Aorta (tissue), 5 donors: ENCODE measurements at places on chromosomes 6 and 20. TPM values are rescaled to one million over a fixed set of nuclear protein-coding genes. Genes with fewer than 3 reads are reported as not detected.

Gene KIFC1
- 2.0 TPM for total RNA-seq

GRCh38 chr6:12751694-12752325 is 35.2 kb downstream of the PHACTR1 start:
- DNase-seq = peak; percentile 61
- H3K27me3 ChIP-seq = no peaks in the 10 kb centered on the region
- H3K4me3 ChIP-seq = no peak overlapping the region

Gene ELOVL4
- 2.4 TPM for total RNA-seq

Gene OR2H2
- total RNA-seq = not detected

DNA sequence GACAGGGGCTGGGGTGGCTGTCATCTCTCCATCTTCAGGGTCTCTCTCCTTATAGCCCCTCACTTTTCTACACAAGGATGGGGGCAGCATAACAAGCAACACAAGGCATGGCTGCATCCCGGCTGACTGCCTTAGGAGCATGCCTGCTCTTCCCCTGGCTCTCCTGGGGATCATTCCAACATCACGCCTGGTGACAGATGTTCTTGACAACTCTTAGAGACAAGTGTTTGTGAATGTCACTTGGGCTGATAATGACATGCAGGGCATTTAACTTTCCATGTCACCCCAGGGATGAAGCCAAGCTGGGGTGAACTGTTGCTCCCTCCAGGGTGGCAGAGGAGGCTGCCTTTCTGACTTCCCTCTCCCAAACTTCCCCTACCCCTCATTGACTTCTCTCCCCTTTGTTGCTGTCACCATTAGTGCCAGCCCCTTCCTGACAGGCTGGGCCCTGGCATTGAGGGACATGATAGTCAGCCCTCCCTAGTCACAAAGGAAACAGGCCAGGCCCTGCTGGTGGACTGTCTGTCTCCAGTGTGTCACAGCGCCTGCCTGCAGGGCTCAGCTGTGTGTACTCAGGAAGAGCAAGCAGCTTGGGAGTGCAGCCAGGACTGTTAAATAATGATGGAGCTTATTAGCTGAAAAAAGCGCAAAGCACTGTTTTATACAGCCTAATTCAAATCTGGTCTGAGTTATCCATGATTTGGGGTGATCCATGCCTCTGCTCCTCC is 161.8 kb downstream of the LRFN2 start:
- no peak overlapping the region for H3K27ac ChIP-seq
- H3K27me3 ChIP-seq = no peaks in the 10 kb centered on the region
- H3K4me1 ChIP-seq = no peaks in the 10 kb centered on the region
- DNase-seq = no peak
- no peaks in the 10 kb centered on the region for H3K36me3 ChIP-seq

GRCh38 chr6:169263374-169263773 is 9.7 kb upstream of the THBS2 start:
- no peaks in the 10 kb centered on the region for H3K27me3 ChIP-seq
- no peak overlapping the region for H3K4me3 ChIP-seq
- no peaks in the 10 kb centered on the region for H3K36me3 ChIP-seq
- H3K27ac ChIP-seq = no peak overlapping the region
- DNase-seq = peak; percentile 33

GRCh38 chr20:4781211-4781610 is 59.5 kb downstream of the PRND start:
- H3K4me1 ChIP-seq = no peaks in the 10 kb centered on the region
- H3K36me3 ChIP-seq = no peaks in the 10 kb centered on the region
- H3K4me3 ChIP-seq = no peak overlapping the region
- no peak overlapping the region for H3K27ac ChIP-seq
- no peak for DNase-seq

- H3K36me3 ChIP-seq = no peaks in the 10 kb centered on the region
- H3K27ac ChIP-seq = no peak within 1 kb of the TSS
- DNase-seq = no peak
- no peaks in the 10 kb centered on the region for H3K27me3 ChIP-seq
Observed at GRCh38 chr6:30075094-30075789, at the start of gene RNF39. Gene RNF39, minus strand, starts transcription at chr6:30075769. Its CDS starts 184 bp downstream, at chr6:30075585.

Gene RSPH4A
- total RNA-seq = 0.48 TPM

Gene SUMO4
- 6.9 TPM for total RNA-seq

DNA sequence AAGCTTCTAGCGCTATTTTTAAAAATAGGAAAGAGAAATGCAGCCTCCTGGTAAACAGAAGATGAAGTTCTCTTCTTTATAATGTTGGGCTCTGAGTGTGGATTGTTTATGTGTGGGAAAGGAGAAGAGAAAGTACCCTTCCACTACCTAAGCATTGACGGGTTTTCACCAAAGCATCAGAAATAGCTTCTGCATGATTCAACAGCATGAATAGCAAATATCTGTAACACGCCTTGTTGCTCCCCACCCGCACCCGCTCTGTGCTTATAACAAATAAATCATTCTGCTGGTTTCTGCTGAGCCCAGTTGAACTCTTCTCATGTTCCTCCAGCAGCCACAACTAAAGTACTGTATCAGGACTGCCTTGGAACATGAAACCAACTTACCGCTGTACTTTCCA is 20.7 kb downstream of the TXLNB start:
- DNase-seq = no peak
- no peaks in the 10 kb centered on the region for H3K36me3 ChIP-seq

Gene MYH7B
- 0.88 TPM for total RNA-seq

DNA sequence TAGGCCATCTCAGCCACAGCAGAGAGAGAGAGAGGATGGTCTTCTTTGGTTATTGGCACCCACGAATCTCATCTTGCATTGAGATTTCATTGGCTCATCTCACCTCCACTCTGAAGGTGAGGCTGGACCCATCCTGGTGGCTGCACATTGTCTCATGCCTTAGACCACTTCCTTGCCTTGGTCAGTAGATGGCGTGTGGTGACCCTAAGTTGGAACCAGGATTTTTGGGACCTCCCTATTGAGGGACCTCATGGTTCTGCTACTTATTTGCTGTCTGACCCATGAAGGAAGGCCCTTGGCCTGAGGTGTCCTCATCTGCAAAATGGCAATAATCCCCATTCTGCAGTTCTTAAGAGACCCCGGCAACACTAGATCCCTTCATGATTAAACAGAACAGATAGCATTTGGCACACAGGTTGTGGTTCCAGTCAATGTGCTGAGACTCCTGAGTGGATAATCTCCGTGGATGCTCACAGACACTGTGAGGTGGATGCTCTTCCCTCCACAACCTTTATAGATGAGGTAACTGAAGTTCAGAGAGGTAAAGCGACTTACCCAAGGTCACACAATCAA is 21.5 kb upstream of the AAR2 start:
- H3K36me3 ChIP-seq = peaks cover 3% of the 10 kb centered on the region
- H3K4me3 ChIP-seq = no peak overlapping the region
- H3K27me3 ChIP-seq = no peaks in the 10 kb centered on the region
- H3K27ac ChIP-seq = no peak overlapping the region
- H3K4me1 ChIP-seq = no peaks in the 10 kb centered on the region

Gene WDR27
- total RNA-seq = 30.0 TPM

Gene IL17F
- not detected for total RNA-seq

DNA sequence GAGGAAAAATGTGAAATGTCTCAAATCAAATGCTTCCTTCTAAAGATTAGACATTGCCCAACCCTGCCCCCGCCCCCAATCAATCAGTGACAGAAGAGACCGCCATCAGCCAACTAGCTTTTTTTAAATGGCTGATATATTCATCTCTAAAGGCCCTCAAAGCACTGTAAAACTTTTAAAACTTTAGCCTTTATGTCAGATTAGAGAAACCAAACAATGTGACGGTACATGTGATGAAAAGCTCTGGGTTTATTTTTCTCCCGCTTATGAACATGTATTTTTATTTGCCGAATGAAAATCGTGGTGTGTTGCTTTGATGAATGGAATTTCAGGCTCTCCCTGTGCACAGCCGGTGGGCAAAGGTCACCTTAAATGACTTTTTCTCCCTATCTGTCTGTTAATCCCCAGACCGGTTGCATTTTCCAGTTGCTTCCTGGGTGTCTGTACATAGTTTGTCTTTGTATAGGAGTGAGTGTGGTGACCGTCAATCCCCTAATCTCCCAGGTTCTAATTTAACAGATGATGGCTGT is 38.5 kb downstream of the TBC1D7 start:
- no peaks in the 10 kb centered on the region for H3K36me3 ChIP-seq
- no peak for DNase-seq
- H3K27ac ChIP-seq = peak overlapping the region; percentile 27
- H3K4me1 ChIP-seq = no peaks in the 10 kb centered on the region
- no peaks in the 10 kb centered on the region for H3K27me3 ChIP-seq

GRCh38 chr20:44861531-44862006 is 23.9 kb upstream of the YWHAB start:
- no peaks in the 10 kb centered on the region for H3K27me3 ChIP-seq
- peaks cover 5% of the 10 kb centered on the region for H3K4me1 ChIP-seq
- DNase-seq = peak; percentile 83
- H3K36me3 ChIP-seq = no peaks in the 10 kb centered on the region

DNA sequence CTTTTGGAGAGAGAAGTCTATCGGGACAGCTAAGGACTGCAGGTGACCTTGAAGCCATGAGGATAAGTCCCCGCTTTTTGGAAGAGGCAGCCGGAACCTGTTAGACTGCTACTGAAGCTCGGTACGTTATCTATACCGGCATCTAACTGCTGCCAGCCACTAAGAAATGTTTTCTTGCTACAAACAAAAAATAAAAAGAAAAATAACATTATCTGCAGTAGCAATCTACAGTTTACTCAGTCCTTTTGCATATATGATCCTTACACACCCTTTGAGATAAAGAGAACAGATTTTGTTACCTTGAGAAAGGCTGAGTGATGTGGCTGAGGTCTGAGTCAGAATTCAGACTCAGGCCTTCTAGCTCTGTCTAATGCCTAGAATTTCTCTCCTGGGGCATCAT is 314.6 kb downstream of the CDH26 start:
- no peaks in the 10 kb centered on the region for H3K27me3 ChIP-seq
- no peak for DNase-seq
- H3K36me3 ChIP-seq = no peaks in the 10 kb centered on the region
- H3K4me1 ChIP-seq = no peaks in the 10 kb centered on the region
- no peak overlapping the region for H3K4me3 ChIP-seq
- H3K27ac ChIP-seq = no peak overlapping the region

GRCh38 chr6:1113916-1114540 is 197.9 kb upstream of the FOXQ1 start:
- H3K4me3 ChIP-seq = no peak overlapping the region
- H3K27ac ChIP-seq = no peak overlapping the region
- H3K36me3 ChIP-seq = no peaks in the 10 kb centered on the region
- no peaks in the 10 kb centered on the region for H3K4me1 ChIP-seq

- H3K27me3 ChIP-seq = no peaks in the 10 kb centered on the region
- no peak overlapping the region for H3K4me3 ChIP-seq
- no peak for DNase-seq
- no peaks in the 10 kb centered on the region for H3K36me3 ChIP-seq
- H3K4me1 ChIP-seq = no peaks in the 10 kb centered on the region
Observed at GRCh38 chr6:110530671-110531070, 54.3 kb upstream of the SLC22A16 start.

Gene PDYN
- total RNA-seq = not detected

DNA sequence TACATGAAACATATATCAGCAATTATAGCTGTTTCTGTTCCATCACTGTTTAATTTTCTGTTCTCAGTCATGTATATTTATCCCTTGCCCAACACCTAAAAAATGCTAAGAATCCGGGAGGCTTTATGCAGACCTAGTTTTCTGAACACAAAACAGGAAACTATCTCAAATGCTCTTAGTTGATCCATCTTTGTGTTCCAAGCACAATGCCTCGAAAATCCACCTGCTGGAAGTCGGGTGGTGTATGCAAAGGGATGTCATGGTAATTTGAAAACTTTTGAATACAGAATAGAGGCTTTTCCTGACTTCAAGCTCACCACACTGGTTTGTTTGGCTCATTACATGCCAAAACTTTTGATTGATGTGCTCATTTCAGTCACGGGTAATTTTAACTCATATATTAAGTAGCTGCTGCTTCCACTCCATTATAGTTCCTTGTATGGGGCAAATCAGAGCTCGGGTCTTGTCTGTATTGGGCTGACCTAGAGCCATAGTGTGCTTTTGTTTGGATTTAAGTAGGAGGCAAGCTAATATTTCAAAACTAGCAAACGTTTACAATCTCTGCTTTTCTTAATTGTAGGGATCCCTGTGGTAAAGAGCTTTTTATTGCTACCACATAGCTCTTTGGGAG is 646.5 kb upstream of the EPHA7 start:
- no peaks in the 10 kb centered on the region for H3K4me1 ChIP-seq
- no peak overlapping the region for H3K4me3 ChIP-seq
- no peak for DNase-seq
- H3K36me3 ChIP-seq = no peaks in the 10 kb centered on the region
- no peak overlapping the region for H3K27ac ChIP-seq

Gene ID1
- 170 TPM for total RNA-seq

- DNase-seq = no peak
- H3K36me3 ChIP-seq = no peaks in the 10 kb centered on the region
- no peaks in the 10 kb centered on the region for H3K27me3 ChIP-seq
- H3K27ac ChIP-seq = no peak overlapping the region
Observed at GRCh38 chr6:129181001-129181400, 298.1 kb downstream of the LAMA2 start.

Gene RNF146
- total RNA-seq = 65.2 TPM

- H3K4me3 ChIP-seq = no peak overlapping the region
- no peak for DNase-seq
- H3K4me1 ChIP-seq = no peaks in the 10 kb centered on the region
- H3K27me3 ChIP-seq = no peaks in the 10 kb centered on the region
- H3K36me3 ChIP-seq = no peaks in the 10 kb centered on the region
- H3K27ac ChIP-seq = no peak overlapping the region
Observed at GRCh38 chr6:27650620-27651370, 177.9 kb upstream of the ZNF184 start.

- H3K4me1 ChIP-seq = no peaks in the 10 kb centered on the region
- H3K36me3 ChIP-seq = no peaks in the 10 kb centered on the region
- DNase-seq = no peak
- H3K27me3 ChIP-seq = no peaks in the 10 kb centered on the region
- H3K27ac ChIP-seq = no peak overlapping the region
- no peak overlapping the region for H3K4me3 ChIP-seq
Observed at GRCh38 chr20:40326784-40327183, 362.3 kb downstream of the MAFB start.

DNA sequence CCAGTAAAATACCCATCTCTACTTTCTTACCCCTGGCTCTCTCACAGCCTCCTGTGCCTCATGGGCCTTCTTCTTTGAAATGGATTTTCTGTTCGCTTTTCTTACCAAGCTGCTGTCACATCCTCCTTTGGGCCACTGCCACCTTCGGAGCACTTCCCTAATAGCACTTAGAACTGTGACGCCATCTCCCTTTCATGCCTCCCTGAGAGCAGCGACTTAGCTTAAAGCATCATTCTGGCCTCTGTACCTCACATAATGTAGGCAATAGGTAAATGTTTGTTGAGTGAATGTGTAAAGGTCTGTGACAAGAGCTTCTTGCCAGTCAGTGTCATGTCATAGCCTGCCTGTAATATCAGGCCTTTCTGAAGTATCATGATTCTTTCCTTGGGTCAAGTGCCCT is 78.8 kb downstream of the ADGRG6 start:
- no peaks in the 10 kb centered on the region for H3K27me3 ChIP-seq
- H3K4me1 ChIP-seq = no peaks in the 10 kb centered on the region
- no peaks in the 10 kb centered on the region for H3K36me3 ChIP-seq
- peak; percentile 68 for DNase-seq
- no peak overlapping the region for H3K27ac ChIP-seq
